ENCODE measurements at places on chromosomes 4 and X. TPM values are rescaled to one million over a fixed set of nuclear protein-coding genes. Genes with fewer than 3 reads are reported as not detected.

DNA sequence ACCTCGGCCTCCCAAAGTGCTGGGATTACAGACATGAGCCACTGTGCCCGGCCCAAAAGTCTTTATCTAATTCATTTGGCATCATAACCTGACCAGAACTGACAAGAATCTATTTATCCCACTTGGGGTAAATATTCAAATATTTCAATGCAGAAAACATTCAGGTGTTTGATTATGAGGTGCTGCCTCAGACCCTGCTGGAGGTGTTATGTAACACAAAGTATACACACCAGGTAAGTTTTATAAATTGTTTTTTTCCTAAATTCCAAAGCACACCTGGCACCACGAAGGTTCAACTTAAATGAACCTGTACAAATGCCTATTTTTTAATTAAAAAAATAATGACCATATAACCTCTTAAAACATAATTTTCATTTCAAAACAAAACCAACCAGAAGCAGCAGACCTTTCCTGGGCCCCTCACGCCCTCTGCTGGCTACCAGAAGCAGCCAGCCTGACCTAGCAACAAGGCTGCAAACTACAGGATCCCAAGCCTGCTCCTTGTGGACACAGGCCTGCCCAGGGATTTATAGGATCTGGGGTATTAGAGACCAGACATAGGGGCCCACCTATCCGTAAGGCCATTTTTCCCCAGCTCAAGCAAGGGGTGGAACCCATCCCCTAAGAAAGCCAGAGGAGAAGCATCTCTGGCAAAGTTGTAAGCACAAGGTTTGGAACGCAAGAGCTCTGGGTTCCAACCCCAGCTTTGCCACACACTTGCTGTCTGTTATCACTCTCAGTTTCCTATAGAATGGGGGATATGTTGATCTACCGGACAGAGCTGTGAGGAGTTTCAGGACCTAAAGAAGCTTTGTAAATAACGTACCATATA lies 11.7 kb downstream of the OTUD5 start:
- no peak overlapping the region for H3K4me3 ChIP-seq
- H3K36me3 ChIP-seq, result no peaks in the 10 kb centered on the region
- no peak for DNase-seq
- H3K27ac ChIP-seq, result no peak overlapping the region
- H3K27me3 ChIP-seq, result no peaks in the 10 kb centered on the region
- H3K4me1 ChIP-seq, result no peaks in the 10 kb centered on the region

ASMT gene
- not detected for total RNA-seq

DNA sequence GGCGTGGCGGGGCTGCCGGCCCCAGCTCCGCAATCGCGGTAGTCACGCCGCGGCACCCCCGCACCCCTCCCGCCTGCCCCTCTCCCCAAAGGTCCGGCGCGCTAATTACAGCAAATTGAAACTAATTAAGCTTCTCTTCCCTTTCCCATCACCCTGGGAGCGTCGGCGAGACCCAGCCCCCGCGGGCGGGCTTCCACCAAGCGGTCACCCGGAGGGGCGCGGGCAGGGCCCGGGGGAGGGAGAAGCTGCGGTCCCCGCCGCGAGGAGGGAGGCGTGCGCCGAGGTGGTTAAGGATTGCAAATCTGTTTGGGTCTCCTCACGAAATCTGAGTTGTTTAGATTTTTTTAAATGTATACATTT lies 13.1 kb downstream of the ARX start:
- peaks cover 40% of the 10 kb centered on the region for H3K4me1 ChIP-seq
- no peak overlapping the region for H3K27ac ChIP-seq
- no peak overlapping the region for H3K4me3 ChIP-seq

- no peak overlapping the region for H3K4me3 ChIP-seq
- H3K4me1 ChIP-seq, result no peaks in the 10 kb centered on the region
- no peaks in the 10 kb centered on the region for H3K27me3 ChIP-seq
- H3K27ac ChIP-seq, result no peak overlapping the region
- no peak for DNase-seq
Observed at GRCh38 chr4:116357758-116358157, 727.6 kb downstream of the TRAM1L1 start.

DNA sequence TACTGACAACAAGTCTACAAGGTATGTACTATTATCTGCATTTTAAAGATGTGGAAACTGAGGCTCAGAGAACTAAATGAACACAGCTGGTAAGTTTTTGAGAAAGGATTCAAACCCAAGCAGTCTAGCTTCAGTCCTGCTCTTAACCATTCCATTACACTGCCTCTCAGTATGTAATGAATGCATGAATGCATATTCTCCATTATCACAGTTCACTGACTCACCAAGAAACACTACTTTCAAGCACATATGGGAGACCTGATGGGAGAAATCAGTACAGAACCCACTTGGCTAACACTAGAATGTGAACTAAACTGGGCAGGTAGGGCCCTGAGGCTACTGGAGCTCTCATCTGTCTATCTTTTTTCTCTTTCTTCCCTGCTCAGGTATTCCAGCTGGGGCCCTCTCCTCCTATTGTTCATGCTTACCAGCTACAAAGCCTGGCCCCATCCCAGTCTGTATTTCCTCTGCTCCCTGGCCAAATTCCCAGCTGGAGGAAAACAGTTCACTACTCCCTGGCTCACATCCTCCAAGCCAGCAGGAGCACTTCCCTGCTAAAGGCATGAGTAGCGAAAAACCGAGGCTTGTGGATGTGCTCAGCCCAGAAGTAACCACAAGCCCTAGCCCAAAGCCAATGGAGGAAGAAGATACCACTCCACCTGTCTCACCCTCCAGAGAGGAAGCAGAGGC lies 178.2 kb upstream of the ARHGEF9 start:
- no peaks in the 10 kb centered on the region for H3K27me3 ChIP-seq
- H3K4me3 ChIP-seq, result no peak overlapping the region
- no peak overlapping the region for H3K27ac ChIP-seq
- H3K4me1 ChIP-seq, result no peaks in the 10 kb centered on the region
- DNase-seq, result no peak

- H3K27me3 ChIP-seq, result no peaks in the 10 kb centered on the region
- H3K27ac ChIP-seq, result no peak overlapping the region
- H3K4me3 ChIP-seq, result no peak overlapping the region
Observed at GRCh38 chr4:145830699-145831098, 107.9 kb downstream of the ZNF827 start.

ODAPH gene
- not detected for total RNA-seq

- no peak overlapping the region for H3K27ac ChIP-seq
- H3K4me3 ChIP-seq, result no peak overlapping the region
- no peak for DNase-seq
- H3K27me3 ChIP-seq, result no peaks in the 10 kb centered on the region
Observed at GRCh38 chrX:132059973-132060540, 37.0 kb downstream of the STK26 start.

DMRTC1 gene
- total RNA-seq, result not detected

DNA sequence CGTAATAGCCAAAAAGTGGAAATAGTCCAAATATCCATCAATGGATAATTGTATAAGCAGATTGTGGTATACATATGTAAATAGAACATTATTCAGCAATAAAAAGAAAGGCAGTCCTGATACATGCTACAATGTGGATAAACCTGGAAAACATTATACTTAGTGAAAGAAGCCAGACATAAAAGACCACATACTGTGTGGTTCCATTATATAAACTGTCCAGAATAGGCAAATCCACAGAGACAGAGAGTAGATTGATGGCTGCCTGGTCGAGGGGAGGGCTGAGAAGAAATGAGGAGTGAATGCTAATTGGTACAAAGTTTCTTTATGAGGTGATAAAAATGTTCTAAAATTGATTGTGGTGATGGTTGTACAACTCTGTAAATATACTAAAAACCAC lies 397.4 kb upstream of the RPS6KA3 start:
- DNase-seq, result no peak
- no peak overlapping the region for H3K27ac ChIP-seq
- H3K4me1 ChIP-seq, result no peaks in the 10 kb centered on the region
- no peak overlapping the region for H3K4me3 ChIP-seq
- H3K27me3 ChIP-seq, result no peaks in the 10 kb centered on the region

DNA sequence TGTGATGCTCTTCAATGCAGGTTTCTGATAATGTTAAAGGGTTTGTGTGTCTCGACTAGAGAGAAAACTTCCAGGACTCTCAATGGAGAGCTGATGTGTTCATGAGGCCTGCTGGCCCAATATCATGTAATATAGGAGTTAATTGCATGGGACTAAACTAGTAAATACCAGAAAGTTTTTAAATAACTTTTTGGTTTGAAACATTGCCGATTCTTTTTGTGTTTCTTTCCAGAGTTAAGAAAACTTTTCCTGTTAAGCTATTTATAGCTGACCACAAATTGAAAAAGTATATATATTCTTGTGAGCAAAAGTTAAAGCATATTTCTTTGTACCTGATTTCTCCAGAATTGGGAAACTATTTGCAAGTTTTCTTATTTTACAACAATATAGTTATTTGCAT lies 49.7 kb downstream of the FAM9B start:
- no peaks in the 10 kb centered on the region for H3K36me3 ChIP-seq
- peaks cover 8% of the 10 kb centered on the region for H3K4me1 ChIP-seq
- H3K27me3 ChIP-seq, result no peaks in the 10 kb centered on the region
- DNase-seq, result no peak
- no peak overlapping the region for H3K27ac ChIP-seq

ATP8A1 gene
- 6.7 TPM for total RNA-seq

- peaks cover 16% of the 10 kb centered on the region for H3K4me1 ChIP-seq
- H3K4me3 ChIP-seq, result peak overlapping the region; percentile 45
- peak; percentile 82 for DNase-seq
- peak overlapping the region; percentile 5 for H3K27ac ChIP-seq
- no peaks in the 10 kb centered on the region for H3K36me3 ChIP-seq
- H3K27me3 ChIP-seq, result peaks cover 18% of the 10 kb centered on the region
Observed at GRCh38 chr4:154490583-154491340, 837 bp downstream of the DCHS2 start.

- H3K4me1 ChIP-seq, result peaks cover 44% of the 10 kb centered on the region
Observed at GRCh38 chr4:139763672-139764071, 98.1 kb downstream of the MGST2 start.

MORC4 gene
- total RNA-seq, result 10.4 TPM

GRCh38 chr4:121717680-121718237 lies 21.0 kb upstream of the ANXA5 start:
- no peaks in the 10 kb centered on the region for H3K36me3 ChIP-seq
- no peaks in the 10 kb centered on the region for H3K27me3 ChIP-seq
- no peak overlapping the region for H3K4me3 ChIP-seq

DNA sequence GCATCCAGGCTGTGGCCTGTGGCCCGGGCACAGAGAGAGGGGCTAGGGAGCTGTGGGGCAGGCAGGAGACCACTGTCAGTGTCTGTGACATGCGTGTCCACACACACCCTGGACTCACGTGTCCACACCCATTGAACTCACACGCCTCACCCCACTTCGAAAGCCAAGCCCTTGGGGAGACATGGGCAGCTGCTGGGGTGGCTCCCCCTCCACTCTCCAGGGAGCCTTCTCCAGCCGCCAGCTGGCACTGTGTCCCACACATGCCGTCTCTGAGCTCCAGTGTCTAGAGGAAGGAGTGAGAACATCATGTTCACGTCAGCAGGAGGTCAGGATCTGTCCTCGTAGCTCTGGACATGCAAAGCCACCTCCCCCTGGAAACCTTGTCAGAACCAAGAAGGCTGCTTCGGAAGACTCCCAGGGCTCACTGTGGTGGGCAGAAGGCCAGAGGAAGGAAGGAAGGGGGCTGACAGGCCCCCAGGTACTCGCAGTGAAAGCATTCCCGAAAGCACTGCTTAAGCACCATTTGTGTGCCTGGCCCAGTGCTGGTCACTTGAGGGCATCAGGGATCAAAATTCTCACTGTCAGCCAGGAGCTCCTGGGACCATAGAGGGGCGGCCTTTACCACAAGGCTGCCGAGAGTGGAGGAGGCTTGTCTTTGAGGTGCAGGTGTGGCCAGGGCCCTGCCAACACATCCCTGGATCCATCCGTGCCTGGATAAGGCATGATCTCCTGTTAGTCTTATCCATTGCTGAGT lies 61.4 kb downstream of the HTRA3 start:
- H3K27ac ChIP-seq, result peak overlapping the region; percentile 63
- peaks cover 21% of the 10 kb centered on the region for H3K4me1 ChIP-seq
- H3K36me3 ChIP-seq, result no peaks in the 10 kb centered on the region
- DNase-seq, result no peak
- H3K4me3 ChIP-seq, result no peak overlapping the region
- no peaks in the 10 kb centered on the region for H3K27me3 ChIP-seq

GRCh38 chr4:17489123-17489522 lies 22.8 kb downstream of the QDPR start:
- H3K4me3 ChIP-seq, result no peak overlapping the region
- no peaks in the 10 kb centered on the region for H3K27me3 ChIP-seq
- no peak for DNase-seq
- H3K27ac ChIP-seq, result no peak overlapping the region
- H3K36me3 ChIP-seq, result peaks cover 36% of the 10 kb centered on the region

- no peak for DNase-seq
- H3K4me1 ChIP-seq, result no peaks in the 10 kb centered on the region
- no peaks in the 10 kb centered on the region for H3K27me3 ChIP-seq
- no peak overlapping the region for H3K27ac ChIP-seq
Observed at GRCh38 chr4:48329976-48330375, 11.4 kb upstream of the SLAIN2 start.

DNA sequence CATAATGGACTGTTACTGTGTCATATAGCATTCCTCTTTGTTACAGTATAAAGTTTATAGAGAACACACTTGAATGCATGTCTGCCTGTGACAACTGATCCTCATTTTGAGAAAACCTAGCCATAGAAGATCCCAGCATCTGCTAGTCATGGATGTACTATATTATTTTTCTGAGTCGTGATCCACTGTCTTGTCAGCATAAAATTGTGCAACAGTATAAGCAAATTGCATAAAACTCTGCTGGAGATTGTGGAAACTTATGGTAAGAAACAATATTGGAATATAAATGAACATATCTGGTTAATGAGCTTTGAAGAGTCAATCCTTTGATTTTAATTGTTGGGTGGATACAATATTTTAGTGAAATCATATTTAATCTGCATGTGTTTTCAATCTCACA lies 3.6 kb downstream of the NEIL3 start:
- no peak overlapping the region for H3K4me3 ChIP-seq
- no peaks in the 10 kb centered on the region for H3K36me3 ChIP-seq
- DNase-seq, result no peak

PHEX gene
- total RNA-seq, result 0.52 TPM

DNA sequence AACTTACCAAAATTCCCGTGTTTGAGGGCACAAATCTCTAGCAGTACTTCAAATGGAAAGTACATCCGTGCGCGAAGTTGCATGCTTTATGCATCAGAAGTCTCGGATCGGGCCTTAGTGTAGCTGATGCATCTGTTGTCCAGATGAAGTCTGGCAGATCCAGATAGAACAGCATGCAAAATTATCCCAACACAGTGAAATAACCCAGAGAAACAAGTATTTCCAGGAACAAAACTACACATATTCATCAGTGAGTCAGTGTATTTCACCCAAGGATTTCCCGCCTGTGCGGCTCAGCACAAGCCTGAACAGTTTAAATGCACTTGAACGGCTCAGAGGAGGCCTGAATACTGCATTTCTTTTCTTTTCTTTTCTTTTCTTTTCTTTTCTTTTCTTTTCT lies 27.4 kb upstream of the CLDN24 start:
- H3K4me3 ChIP-seq, result no peak overlapping the region
- H3K4me1 ChIP-seq, result no peaks in the 10 kb centered on the region
- no peak for DNase-seq
- H3K27me3 ChIP-seq, result no peaks in the 10 kb centered on the region

LINC00632 gene
- total RNA-seq, result 12.6 TPM

SPANXB1 gene
- not detected for total RNA-seq

PAGE1 gene
- not detected for total RNA-seq

Data from esophagus muscularis mucosa (tissue), 4 donors.